Erythroblast (primary cell): ENCODE measurements at places on chromosomes 16 and 17.

DNA sequence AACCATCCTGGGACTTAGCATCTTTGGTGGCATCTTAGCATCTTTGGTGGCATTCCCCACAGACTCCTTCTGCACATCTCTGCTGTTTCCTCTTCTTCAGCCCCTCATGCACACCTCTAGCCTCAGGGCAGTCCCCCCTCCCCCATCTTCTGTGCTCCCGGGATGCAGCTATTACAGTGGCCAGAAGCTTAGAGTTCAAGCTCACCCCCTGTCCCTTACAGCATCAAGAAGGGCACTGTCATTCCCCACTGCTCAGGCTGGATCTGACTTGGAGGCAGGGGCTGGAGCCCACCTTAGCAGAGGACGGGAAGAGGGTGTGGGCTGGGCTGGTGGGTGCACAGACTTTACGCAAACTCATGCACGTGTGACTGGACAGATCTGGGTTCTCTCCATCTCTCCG, 650 bp downstream of the EPN3 start:
- peak; percentile 52 for DNase-seq

GRCh38 chr17:17725011-17725751, 43.9 kb downstream of the RAI1 start:
- no peak for DNase-seq

DNA sequence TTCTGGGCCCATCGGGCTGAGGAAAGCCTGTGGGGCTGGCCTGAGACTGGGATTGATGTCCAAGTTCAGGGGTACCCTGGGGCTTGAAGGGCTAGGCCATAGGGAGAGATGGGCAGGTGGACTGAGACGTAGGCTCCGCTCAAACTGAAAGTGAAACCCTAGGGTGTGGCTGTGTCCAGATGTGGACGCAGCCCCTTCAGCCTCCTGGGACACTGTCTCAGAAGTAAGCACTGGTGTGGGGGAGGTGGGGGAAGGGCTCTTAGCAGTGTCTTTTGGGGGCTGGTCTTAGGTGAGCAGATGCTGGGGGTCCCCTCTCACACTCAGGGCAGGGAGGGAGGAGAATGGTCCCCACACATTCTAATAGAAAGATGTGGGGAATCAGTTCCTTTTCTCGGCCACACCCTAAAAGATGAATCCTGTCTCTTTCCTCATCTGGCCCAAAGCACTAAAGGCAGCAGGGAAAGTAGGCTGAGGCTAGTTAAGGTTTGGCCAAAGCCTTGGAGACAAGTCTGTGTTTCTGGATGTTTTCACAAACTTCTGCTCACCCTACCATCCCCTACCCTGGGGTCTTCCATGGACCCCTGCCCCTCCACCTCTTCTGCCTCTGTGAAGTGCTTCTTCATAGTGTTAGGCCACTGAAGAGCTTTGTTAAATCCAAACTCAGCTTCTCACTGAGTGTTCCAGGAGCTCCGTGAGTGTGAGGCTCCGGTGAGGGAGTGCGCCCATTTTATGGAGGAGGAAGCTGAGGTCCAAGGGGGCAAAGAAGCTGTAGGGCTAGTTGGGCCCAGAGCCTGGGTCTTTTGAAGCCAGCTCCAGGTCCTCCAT, 5.6 kb downstream of the FMNL1 start:
- DNase-seq: peak; percentile 53

- DNase-seq: peak; percentile 10
Observed at GRCh38 chr17:606508-607250, 108.0 kb downstream of the VPS53 start.

DNA sequence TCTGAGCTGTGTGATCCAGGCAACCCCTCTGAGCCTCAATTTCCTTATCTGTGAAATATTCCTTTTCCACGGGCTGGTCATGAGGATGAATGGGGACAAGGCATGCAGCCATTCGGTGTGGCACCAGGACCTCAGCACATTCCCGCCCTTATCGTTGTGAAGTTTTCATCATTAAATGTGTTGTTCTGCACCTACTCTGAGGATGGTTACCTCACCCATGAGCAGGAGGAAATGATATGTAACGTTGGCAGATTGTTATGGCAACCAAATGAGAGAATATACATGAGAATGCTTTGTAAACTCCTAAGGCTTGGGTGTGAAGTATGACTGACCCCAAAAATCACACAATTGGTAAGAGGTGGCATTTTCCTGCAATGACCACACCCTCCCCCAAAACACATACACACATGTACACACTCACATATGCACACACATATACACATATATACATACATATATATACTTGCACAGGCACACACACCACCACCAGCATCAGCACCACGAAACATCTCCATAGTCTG, 39.5 kb downstream of the SMARCE1 start:
- no peak for DNase-seq

DNA sequence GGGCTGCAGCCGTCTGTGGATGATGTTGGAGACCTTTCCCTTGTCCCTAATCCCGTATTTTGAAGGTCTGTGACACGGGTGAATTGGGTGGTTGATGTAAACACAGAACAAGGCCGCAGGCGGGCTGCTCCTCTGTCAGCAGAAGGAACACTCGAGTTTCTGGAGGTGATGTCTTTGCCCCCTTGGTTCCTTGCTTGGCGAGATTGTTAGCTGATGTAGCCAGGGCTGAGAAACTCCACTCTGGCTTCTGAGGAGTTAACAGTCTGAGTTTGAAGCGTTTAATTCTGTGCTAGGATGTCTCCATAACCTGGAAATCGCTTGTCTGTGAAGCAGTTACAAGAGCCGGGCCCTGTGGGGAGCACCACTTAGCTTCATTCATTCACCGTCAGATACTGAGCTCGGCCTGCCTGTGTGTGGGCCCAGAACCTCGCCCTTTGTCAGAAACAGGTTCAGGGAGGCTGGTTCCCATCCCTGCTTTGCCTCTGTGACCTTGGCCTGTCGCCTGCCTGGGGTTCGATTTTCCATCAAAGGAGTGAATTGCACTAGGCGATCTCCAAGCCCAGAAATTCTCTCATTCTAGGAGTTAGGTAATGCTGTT, 1.3 kb downstream of the MAPK8IP3 start:
- DNase-seq: peak; percentile 58

DNA sequence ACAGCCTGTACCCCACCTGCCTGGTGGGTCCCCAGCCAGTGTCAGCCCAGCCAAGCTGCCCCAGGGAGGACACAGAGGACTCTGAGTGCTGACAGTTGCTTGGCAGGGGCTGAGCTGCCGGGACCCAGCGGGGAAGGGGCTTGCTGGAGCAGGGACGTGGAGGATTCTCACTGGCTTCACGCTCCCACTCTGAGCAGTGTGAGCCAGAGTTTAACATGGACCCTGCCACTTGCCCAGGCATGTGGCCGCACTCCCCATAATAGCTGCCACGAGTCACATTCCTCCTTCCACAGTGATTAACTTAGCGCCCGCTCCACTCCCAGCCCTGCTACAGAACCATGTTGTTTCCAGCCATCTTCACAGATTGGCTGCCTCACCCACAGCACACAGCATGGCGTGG, 31.2 kb downstream of the SREBF1 start:
- DNase-seq: no peak

DNA sequence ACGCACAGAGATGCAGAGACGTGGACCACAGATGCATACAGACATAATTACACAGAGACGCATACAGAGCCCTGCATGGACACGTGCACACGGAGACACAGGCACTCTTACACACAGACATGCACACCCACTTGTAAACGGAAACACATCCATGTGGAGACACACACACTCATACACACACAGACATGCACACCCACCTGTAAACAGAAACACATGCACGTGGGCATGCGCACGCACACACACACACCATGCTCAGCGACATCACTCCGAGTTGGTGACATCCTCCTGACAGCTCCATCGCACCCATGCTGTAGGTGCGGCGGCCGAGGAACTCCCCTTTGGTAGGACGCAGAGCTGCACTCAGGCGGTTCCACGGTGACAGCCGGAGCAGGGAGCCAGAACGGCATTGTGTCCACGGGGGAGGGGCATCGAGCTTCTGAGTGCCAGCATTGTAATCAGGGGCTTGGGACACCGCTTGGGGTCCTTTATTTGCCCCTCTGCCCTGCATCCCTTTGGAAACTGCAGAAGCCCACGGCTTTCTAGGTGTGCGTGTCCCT, 233.5 kb downstream of the RBFOX3 start:
- no peak for DNase-seq

- peak; percentile 65 for DNase-seq
Observed at GRCh38 chr17:8163978-8164814, 1.4 kb upstream of the VAMP2 start.

- no peak for DNase-seq
Observed at GRCh38 chr17:36616061-36617029, 15.0 kb downstream of the MRM1 start.

- no peak for DNase-seq
Observed at GRCh38 chr17:8104911-8105310, 13.4 kb downstream of the ALOXE3 start.

GRCh38 chr17:7549401-7550055, 670 bp downstream of the TNFSF12 start:
- DNase-seq: no peak

GRCh38 chr16:68718590-68718989, 18.5 kb upstream of the CDH1 start:
- DNase-seq: no peak

DNA sequence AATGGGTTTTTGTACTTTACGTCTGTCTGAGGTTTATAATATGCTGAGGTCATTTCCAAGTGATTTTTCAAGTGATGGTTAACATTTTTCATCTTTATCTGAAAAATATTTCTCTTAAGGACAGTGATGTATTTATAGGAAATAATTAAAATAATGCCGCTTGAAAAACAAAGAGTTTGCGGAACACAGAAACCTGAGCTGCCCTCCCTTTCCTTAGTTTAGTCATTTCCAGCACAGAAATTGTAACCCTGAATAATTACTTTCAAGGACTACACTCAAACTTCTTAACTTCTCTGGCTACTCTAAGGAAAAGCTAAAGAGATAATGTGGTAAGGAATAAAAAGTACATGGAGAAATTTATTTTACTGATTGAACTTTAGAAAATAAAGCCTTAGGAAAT, 54.6 kb downstream of the MRTFB start:
- DNase-seq: no peak

- peak; percentile 48 for DNase-seq
Observed at GRCh38 chr16:56600398-56600999, 7.9 kb upstream of the MT2A start.
